ENCODE measurements at places on chromosomes 1 and 21.

GRCh38 chr1:209086486-209087192 lies 496.9 kb upstream of the CAMK1G start:
- no peak for DNase-seq

- DNase-seq = no peak
Observed at GRCh38 chr1:95369985-95370690, 136.1 kb downstream of the RWDD3 start.

DNA sequence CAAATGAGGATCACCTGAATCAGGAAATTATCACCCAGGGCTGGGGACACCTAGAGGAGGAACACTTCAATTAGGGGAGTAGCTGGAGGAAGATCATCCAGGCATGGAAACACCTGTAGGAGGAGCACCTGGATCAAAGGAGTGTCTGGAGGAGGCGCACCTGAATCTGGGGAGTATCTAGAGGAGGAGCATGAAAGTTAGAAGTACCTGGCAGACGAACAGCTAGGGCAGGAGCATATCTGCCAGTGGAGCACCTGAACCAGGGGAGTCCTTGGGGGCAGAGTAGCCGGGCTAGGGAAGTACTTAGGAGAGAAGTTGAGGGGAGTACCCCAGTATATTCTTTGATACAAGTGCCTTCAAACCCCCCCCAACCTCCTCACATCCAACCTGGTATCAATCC lies 1.3 kb downstream of the C1orf210 start:
- no peak for DNase-seq

GRCh38 chr21:25995278-25995677 lies 175.3 kb downstream of the APP start:
- no peak for DNase-seq

GRCh38 chr21:35048183-35048601 lies 910 bp downstream of the RUNX1 start:
- peak; percentile 48 for DNase-seq

DNA sequence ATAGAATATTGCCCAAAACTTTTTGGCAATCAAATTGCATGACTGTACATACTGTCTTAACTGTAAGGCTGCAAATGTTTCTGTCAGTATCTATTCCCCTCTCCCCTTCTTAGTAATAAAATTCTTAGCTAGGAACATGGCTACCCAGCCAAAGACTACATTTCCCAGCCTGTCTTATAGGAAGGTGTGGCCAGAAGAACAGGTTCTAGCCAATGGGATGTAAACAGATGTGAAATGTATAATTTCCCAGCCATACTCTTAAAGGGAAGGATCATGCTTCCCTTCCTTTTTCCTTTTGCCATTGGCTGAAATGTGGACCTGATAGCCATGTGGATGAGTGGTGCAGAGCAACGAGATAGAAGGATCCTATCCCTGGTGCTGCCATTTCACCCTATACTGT lies 7.0 kb upstream of the HIVEP3 start:
- no peak for DNase-seq

GRCh38 chr1:37593726-37594125 lies 2.0 kb downstream of the GNL2 start:
- DNase-seq = no peak

DNA sequence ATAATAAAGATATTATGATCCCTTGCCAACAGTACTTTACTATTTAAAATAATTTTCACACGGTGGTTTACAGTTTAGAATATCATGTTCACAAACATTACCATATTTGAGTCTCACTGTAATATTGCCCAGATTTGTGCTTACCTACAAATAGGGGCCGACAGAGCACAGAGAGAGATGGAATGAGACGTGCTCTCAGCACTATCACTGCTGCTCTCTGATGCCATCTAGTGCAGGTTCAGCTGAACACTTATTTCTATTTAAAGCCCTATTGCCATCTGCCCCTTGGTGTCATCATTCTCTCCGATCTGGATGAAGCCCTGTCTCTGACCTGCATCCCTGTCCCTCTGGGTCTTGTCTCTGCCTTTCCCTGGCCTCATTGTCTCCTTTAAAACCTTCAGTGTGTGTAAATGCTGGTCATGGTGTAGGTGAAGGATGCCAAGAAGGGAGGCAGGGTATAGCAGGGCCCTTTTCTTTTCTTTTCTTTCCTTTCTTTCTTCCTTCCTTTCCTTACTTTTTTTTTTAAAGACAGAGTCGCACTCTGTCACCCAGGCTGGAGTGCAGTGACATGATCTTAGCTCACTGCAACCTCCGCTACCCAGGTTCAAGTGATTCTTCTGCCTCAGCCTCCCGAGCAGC lies 6.9 kb upstream of the GPATCH4 start:
- peak; percentile 63 for DNase-seq

DNA sequence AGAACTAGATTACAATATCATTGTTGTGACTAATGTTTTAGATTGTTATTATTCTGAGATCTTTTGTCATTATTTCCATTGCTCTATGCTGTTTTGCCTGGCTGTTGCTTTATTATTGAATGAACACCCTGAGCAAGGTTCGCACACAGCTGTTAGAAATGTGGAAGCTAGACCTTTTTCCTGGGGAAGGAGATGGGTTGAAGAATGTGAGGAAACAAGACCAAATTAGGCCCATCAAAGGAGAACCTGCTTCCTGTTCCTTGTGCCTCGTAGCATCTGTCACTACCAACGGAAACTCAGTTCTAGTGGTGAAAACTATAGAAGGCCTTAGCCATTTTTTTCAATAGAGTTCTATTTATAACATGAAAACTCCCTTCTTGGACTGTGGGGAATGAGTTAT lies 68.7 kb downstream of the RGL1 start:
- DNase-seq = no peak

DNA sequence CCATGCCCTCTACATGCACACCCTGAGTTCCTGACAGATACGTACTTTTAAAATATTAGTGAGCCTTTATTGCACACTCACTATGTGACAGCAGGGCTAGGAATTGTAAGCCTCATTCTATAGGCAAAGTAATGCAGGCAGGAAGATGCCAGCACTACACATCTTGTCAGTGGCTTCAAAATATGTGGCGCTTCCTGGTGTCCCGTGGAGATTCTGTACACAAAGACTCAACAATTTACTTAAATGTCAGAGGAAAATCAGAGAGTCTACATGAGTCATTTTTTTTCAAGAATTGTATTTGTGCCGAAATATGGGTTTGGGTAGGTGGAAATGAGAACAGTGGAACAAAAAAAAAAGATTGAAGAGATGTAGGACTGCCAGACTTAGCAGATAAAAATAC lies 27.6 kb downstream of the RNASEL start:
- no peak for DNase-seq

- DNase-seq = no peak
Observed at GRCh38 chr1:96955307-96956012, 233.9 kb downstream of the PTBP2 start.

DNA sequence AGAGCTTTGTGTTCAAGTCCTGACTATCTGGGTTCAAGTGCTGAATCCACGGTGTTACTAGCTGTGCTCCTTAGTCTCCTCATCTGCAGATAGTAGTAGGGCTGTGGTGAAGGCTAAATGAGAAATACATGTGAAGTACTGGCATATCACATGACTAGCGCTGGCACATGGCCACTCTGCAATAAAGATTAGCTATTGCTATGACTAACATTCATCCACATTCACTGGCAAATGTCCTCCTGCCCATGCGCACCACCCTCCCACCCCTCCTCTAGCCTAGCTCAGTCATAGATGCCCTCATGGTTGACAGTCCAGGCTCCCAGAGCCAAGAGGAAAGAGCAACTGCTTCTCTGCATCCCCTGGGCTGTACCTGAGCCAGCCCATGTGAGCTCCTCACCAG lies 8.5 kb upstream of the COL8A2 start:
- DNase-seq = peak; percentile 93

GRCh38 chr1:11364170-11364569 lies 91.2 kb downstream of the UBIAD1 start:
- no peak for DNase-seq

GRCh38 chr1:165138960-165139359 lies 217.6 kb downstream of the LMX1A start:
- no peak for DNase-seq

DNA sequence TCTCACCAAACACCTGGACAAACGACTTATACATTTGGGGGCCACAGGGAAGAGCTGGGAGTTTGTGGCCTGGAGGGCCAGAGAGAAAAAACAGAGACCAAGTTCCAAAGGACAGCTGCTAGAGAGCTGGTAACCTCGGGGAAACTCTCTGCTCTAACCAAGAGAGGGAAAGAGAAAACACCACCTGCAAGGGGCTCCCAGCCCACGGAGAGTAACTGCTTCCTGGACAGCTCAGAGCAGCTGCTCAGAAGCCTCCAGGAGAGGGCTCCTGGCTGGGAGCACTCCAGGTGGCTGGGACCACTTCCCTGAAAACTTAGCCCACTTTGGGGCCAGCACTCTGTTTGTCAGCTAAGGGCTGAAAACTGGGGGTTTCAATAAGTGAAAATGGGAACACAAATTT lies 154.8 kb upstream of the GRIK3 start:
- no peak for DNase-seq

- DNase-seq = no peak
Observed at GRCh38 chr1:111486431-111486830, 12.6 kb downstream of the C1orf162 start.

DNA sequence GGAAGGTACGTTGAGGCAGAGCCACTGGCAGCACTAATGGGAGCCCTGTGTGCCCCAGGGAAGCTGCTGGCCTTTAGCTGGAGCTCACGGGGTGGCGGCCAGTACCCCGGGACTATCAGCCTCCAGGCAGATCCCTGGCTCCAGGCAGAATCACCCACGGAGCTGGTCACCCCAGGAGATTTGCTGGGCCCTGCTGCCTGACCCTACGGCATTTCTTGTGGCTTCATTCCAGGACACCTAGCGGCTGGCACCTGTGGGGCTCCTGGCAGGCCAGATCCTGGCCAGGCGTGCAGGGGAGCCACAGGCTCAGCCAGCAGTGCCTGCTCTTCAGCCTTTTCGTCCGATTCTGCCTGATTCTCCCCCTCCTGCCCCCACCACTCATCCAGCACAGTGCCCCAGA lies 7.1 kb downstream of the PADI1 start:
- no peak for DNase-seq

DNA sequence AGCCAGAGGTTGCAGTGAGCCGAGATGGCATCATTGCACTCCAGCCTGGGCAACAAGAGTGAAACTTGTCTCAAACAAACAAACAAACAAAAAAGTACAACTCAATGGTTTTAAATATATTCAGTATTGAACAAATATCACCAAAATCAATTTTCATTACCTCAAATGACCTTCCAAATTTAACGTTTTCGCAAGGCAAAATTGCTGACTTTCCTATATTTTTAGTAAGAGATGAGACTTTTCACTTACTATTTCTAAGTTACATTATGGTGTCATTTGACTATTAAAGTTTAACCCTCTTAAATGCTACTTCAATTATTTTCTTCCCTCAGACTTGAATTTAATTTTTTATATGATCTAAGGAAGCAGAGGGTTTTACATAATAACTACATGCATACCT lies 23.0 kb upstream of the ABCB10 start:
- DNase-seq = no peak

- DNase-seq = no peak
Observed at GRCh38 chr21:31158789-31159581, 120.7 kb upstream of the KRTAP19-8 start.

GRCh38 chr21:33666153-33666552 lies 23.9 kb downstream of the ITSN1 start:
- peak; percentile 75 for DNase-seq

DNA sequence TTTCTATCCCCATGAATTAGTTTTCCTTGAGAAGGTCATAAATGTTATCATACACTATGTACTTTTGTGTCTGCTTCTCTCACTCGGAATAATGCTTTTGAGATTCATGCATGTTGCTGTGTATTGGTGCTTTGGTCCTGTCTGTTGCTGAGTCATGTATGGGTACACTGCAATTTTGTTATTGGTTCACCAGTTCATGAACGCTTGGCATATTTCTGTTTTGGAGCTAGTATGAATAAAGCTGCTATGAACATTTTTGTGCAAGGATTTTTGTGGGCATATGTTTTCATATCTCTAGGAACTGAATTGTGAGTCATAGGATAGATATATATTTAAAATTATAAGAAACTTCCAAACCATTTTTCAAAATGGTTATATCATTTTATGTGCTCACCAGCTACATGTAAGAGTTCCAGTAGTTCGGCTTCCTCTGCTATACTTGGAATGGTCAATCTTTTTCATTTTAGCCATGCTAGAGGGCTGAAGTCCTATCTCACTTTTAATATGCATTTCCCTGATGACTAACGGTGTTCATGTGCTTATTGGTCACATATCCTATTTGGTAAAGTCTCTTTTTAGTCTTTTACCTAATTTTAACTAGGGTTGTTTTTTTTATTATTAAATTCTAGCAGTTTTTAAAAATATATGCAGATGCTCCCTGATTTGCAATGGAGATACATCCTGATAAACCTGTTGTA lies 38.2 kb downstream of the ETS2 start:
- peak; percentile 84 for DNase-seq

DNA sequence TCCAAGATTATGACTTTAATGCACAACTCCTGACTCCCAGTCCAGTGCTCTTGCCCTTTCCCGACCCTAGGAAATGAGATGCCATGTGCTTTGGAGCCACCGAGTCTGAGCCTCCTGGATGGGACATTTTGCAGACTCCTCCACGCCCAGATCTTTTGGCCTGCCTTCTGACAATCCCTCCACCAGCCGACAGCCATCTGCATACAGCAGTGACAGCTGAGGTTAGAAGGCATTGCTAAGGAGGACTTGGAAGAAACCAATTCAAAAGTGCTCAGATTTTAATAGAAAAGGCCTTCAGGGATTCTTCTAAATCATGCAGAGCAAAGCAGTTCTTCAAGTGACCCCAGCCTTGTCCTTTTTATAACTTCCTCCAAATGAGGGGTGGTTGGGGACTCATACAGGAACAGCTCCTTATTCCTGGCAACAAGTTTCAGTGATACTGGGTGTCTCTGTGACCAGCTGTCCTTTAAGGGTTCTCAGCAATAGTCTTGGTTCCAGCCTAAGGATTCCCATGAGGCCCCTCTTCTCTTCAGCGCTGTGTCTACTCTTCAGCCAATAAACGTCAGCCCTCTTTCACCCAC lies 369.3 kb downstream of the PBX1 start:
- no peak for DNase-seq

DNA sequence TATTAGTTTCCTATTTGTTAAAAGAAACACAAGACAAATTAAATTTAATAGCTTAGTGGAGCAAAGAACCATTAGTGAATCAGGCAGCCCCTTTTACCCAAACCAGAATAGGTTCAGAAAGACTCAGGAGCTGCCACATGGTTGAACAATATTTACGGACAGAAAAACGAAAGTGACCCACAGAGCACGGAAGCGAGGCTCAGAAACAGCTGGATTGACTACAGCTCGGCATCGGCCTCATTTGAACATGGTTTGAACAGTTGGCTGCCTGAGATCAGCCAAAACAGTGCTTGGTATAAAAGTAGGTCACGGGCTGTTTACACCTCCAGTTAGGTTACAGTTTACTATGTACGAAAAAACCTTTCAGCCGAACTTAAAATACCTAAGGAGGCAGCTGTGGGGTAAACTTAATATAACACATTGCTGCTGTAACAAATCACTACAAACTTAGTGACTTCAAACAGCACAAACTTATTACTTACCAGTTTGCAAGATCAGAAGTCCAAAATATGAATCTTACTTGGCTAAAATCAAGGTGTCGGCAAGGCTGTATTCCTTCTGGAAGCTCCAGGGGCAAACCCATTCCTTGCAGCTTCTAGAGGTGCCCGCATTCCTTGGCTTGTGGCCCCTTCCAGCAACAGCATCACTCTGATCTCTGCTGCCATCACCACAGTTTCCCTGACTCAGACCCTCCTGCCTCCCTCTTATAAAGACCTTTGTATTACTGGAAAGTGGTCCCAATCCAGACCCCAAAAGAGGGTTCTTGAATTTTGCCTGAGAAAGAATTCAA lies 11.8 kb downstream of the PADI4 start:
- DNase-seq = no peak

GRCh38 chr1:235556807-235557206 lies 52.6 kb upstream of the B3GALNT2 start:
- no peak for DNase-seq

Data from fibroblast of gingiva (primary cell).